HuH-7.5 (cell line): ENCODE measurements at places on chromosomes 2 and 18.

GRCh38 chr2:16304876-16305590 lies 360.6 kb downstream of the CYRIA start:
- DNase-seq, result no peak

- DNase-seq, result no peak
Observed at GRCh38 chr18:50622865-50623393, 63.0 kb downstream of the MAPK4 start.

- DNase-seq, result no peak
Observed at GRCh38 chr2:149731079-149731478, 143.5 kb upstream of the MMADHC start.

- no peak for DNase-seq
Observed at GRCh38 chr2:66813525-66813924, 378.6 kb downstream of the MEIS1 start.

DNA sequence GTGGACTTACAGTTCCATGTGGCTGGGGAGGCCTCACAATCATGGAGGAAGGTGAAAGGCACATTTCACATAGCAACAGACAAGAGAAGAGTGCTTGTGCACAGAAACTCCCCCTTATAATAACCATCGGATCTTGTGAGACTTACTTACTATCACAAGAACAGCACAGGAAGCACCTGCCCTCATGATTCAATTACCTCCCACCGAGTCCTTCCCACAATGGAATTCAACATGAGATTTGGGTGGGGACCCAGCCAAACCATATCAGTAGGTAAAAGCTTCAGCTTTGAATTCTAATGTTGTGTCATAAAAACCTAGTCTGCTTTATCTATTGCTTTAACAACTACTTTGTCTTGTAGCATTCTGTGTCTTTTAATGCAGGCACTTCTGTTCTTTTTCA lies 140.4 kb upstream of the PIK3C3 start:
- DNase-seq, result no peak

DNA sequence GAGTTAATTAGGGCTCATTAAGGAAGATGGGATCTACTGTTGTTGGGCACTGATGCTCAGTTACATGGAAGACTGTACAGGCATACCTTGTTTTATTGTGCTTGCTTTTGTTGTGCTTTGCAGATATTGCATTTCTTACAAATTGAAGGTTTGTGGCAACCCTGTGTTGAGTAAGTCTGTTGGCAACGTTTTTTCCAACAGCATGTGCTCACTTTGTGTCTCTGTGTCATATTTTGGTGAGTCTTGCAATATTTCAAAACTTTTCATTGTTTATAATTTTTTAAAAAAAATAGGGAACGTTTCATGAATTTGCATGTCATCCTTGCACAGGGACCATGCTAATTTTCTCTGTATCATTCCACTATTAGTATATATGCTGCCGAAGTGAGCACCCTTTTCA lies 15.6 kb downstream of the PHLPP1 start:
- DNase-seq, result no peak

GRCh38 chr2:215535741-215536140 lies 99.9 kb upstream of the FN1 start:
- no peak for DNase-seq

DNA sequence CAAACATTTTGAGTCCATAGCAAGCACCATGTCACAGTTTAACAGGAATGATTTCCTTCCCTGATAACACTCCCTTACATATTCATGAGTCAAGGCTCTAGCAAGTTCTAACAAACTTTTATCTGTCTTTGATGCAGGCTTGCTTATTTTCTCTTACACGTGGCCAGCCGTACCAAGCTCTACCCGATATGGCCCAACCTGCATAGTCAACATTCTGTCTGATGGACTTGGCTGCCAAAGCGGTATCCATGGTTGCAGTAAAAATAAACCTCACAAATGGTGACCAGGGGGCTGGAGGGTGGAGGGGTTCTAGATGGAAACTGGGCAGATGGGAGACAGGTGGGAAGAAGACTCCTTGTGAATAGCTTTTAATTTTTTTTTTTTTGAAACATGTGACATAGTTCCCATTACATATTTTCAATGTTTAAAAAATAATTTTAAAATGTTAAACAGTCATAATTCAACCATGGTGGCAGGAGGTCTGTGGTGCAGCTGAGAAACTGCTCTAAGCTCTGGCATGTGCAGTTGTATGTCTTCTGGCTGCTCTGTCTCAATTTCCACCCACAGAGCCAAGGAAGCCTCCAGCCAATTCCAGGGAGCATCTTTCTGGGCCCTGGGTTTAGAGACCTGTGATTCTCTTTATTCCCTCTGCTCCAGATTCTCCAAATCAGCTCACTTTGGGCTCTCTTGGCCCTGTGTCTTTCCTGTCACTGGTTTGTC lies 20.7 kb upstream of the CXCR1 start:
- DNase-seq, result no peak

GRCh38 chr2:120519469-120519868 lies 173.5 kb downstream of the INHBB start:
- no peak for DNase-seq

GRCh38 chr18:41593171-41593675 lies 361.8 kb upstream of the PIK3C3 start:
- no peak for DNase-seq

- no peak for DNase-seq
Observed at GRCh38 chr2:209762563-209762962, 9.1 kb upstream of the UNC80 start.

- DNase-seq, result no peak
Observed at GRCh38 chr2:76930056-76930744, 592.0 kb downstream of the LRRTM4 start.

- DNase-seq, result no peak
Observed at GRCh38 chr18:60981682-60982328, 351.4 kb upstream of the CDH20 start.

GRCh38 chr2:120772261-120772660 lies 36.6 kb downstream of the GLI2 start:
- no peak for DNase-seq

- DNase-seq, result no peak
Observed at GRCh38 chr2:69755862-69756467, 14.0 kb downstream of the ANXA4 start.

DNA sequence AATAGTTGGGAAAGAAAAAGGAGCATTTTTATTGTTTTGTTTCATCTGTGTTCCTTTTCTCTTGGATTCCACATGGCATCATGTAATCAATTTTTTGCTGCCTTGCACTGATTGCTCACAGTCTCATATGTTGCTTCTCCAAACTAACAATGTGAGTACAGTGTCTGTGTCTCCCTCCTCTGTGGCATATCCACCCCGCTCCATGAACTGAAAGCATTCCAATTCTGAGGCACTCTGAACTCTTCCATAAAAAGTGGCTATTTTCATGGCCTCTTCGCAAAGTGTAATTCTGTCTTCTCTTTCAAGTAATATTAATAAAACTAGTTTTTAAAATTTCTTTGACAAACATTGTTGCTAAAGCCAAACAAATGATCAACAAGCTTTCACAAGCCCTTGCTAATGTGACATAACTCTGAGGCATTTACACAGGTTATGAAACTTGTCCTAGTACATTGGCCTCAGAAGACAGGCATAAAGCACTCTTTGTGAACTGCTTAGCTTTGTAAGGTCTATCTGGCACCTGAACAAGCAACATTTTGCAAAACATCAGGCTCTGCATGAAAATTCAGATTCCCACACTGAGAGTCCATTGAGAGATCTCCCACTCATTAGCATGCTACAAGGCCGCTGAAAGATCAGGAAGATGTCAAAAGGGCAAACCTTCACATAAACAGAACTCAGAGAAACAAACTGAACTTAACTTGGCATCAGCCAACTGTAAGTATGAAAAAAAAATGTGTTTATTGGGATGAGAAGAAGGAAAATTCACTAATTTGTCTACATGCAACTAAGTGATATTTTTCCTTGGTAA lies 33.0 kb downstream of the GPR75 start:
- DNase-seq, result peak; percentile 47

DNA sequence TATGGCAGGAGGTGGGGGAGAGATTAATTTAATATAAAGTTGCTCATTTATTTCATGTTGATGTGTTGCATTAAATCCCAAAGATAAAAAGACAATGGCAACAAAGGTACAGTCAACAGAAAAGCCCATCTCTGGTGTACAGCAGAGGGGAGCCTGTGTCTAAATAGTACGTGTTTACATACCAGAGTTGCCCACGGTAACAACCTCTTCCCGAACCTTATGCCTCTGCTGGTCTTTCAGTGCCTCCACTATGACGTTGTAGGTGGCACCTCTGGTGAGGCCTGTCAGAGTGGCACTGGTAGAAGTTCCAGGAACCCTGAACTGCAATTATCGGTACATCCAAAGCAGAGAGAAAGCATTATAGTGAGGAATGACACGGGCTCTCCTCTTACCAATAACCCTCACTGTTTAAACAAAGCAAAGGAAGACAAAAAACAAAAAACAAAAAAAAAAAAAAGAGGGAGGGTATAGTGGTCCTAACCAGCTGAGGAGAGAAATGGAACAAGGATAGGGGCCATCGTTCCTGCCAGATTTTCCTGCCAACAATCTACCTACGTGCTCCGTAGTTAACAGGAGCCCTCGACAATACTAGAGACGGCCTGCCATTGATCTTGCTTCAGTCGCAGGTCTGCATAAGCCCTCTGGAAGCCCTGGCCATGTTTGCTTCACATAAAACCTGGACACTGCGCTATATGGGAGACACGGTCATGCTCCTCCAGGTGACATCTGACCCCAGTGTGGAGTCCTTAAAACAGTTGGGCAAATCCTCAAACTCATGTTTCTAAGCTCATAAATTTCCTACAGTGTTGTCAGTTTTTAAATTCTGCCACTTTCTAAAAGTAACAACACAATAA lies 58.5 kb downstream of the ATIC start:
- DNase-seq, result no peak

DNA sequence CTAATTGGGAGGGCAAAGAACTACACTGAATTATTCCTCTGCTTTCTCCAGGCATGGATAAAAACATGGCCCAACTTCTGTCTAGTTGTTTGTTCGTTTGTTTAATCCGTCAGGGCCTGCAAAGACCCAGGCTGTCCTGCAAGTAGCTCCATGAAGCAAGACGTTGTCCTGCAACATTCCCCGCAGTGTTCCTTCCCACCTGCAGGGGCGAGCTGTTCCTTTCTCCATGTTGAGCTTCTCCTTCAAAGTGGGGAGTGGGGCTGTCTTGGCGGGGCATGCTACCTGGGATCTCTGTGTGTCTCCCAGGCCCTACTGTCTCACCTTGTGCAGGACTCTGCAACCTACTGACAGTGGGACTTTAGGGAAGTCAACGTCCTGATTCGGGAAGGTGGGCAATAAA lies 264.0 kb upstream of the SMIM21 start:
- no peak for DNase-seq

DNA sequence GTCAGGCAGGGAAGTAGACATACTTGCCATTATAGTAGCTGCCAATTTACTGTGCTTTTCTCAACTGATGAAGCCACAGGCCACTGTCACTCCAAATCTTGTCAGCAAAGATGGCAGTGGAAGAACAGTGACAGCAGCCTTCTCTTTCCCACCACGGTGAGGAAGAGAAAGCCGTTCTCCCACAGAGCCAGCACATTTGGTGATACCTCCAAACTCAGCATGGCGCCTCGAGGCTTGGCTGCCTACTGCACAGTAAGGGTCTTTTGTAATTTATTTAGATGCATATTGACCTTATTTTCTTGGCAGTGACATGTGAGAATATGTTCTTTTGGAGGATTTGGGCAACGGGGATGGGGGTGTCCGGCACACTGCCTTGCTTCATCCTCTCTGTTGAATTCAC lies 117.2 kb upstream of the CDH20 start:
- no peak for DNase-seq

GRCh38 chr18:43534511-43534910 lies 257.2 kb upstream of the SYT4 start:
- DNase-seq, result no peak

DNA sequence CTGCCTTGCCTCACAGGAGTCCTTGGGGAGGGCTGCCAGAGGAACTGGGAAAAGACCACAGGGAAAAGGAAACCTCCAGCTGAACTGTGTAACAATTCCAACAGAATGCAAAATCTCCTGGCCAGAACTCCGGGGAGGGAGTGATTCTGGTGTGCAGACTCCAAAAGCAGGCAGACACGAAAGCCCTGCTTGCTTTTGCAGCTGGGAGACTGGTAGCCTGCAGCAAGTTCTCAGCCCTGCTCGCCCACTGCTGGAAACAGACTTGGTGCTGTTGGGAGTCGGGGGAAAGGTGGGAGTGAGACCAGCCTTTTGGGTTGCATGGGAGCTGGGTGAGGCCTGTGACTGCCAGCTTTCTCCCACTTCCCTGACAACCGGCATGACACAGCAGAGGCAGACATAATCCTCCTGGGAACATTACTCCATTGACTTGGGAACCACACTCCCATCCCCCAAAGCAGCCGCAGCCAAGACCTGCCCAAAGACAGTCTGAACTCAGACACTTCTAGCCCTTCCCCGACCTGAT lies 26.0 kb upstream of the NMI start:
- DNase-seq, result no peak

- no peak for DNase-seq
Observed at GRCh38 chr2:2020897-2021296, 276.6 kb upstream of the PXDN start.

- no peak for DNase-seq
Observed at GRCh38 chr2:21371499-21372003, 247.8 kb downstream of the TDRD15 start.
